ENCODE measurements at places on chromosomes 4 and X.

GRCh38 chr4:144174401-144175067, 34.0 kb upstream of the GYPA start:
- DNase-seq = no peak

DNA sequence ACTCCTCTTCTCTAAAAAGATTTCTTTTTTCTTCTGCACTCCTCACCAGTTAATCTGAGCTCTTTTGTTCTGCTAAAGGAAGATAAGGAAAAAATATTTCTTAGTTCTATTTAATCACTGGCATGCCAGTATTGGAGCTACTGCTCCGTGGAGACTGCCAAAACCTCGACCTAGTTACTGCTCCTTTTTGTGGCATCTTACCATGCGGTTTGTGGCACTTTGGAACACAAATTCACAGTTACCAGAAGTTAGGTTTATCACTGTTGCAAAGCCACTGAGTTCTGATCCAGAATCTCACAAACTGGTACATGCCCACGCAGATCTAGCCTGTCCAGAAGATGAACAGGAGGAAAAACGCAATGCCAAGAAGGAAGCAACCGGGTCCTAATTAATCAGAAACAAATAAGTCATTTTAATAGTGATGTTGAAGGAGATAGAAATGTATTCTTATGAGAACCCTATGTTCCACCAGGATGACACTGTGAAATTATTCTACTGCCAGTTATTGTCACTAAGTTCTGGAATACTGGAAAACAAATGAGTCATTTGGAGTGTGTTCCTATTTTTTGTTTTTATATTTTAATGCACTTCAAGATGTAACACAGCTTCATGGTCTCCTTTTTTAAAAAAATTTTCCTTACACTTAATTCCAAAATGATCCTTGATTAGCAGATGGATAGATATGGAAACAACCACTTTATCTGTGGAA, 106.7 kb upstream of the GK2 start:
- no peak for DNase-seq

DNA sequence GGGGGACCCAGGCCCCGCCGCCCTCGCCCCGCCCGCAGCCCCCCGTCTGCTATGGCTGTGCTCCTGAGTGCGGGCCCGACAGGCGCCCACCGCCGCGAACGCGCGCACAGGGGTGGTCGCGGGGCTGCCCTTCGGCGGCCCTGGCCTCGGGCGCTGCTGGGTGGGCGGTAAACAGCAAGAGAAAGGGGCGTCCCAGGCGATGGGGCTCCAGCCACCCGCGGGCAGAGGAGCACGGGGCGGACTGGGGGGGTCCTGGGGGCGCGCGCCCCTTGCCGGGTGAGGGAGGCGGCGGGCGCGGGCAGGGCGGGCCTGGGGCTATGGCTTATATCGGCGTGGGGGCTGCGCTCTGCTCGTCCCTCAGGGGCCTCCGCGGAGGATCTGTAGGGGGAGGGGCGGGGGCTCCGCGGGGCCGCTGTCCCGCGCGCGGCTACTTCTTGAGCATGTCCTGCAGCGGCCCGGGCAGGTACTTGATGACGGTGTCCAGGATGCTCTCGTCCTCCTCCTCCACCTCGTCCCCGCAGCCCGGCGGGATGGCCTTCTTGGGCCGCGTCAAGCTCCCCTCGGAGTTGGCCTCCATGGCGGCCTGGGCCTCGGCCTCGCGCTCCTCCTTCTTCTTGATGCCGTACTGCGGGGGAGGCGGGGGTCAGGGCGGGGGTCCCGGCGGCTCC, 39.7 kb downstream of the CPLX1 start:
- no peak for DNase-seq

DNA sequence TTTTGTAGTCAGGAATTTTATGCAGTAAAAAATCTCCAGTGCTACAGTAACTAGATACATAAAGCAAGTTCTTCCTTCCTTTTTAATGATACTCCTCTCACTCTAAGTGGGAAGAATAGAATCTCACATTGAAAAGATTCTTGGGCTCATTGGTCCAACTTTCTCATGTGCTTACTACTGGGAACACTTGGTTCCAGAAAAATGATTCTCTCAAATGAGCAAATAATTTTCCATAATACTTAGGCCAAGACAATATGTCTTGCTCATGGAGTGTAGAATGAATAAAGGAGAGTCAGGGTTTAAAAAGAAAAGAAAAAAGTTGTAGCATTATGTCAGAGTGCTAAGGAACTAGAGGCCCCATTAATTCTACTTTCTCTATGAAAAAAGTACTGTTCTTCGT, 197.8 kb downstream of the RASL11B start:
- no peak for DNase-seq

- no peak for DNase-seq
Observed at GRCh38 chrX:66004928-66005829, 34.7 kb downstream of the VSIG4 start.

DNA sequence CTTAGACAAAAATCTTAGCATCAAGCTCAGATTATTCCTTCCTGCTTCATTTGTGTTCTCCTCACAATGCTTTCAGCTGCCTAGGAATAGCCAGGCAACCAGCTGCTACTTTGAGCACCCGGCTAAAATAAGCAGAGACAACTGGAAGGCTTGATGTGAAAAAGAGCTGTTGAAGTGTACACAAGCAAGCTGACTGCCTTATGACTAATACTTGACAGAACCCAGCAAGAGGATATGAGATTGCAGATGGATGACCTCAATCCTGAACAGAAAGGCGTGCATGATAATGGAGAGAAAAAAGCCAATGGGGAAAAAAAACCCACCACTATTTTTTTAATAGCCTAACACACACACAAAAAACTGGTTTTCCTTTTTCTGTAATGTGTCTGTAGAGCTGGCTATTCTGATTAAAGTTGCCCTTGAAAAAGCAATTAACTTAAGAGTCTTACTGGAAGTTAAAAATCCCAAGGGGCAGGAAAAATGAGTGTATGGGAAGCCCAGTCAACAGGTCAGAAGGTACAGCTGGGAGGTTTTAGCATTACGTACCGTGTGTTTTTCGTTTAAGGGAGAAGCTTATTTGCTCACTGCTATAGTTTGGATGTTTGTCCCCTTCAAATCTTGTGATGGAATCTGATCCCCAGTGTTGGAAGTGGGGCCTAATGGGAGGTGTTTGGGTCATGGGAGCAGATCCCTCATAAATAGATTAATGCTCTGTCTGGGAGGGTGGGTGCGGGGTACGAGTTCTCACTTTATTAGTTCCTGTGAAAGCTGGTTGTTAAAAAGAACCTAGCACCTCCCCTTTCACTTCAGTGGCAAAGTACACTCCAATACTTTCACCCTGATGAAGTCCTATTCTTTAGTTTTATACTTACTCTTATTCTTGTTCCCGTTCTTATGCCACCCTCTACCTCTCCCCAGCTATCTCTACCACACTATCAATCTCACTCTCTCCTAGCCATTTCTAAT, 37.1 kb upstream of the HERC6 start:
- no peak for DNase-seq

DNA sequence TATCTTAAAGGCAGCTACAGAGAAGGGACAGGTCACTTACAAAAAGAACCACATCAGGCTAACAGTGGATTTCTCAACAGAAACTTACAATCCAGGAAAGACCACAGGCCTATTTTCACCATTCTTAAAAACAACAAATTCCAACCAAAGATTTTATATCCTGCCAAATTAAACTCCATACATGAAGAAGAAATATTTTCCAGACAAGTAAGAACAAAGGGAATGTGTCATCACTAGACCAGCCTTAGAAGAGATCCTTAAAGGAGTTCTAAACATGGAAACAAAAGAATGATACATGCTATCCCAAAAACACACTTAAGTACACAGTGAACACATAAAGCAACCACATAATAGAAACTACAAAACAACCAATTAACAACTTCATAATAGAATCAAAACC, 105.6 kb downstream of the ANXA10 start:
- no peak for DNase-seq

DNA sequence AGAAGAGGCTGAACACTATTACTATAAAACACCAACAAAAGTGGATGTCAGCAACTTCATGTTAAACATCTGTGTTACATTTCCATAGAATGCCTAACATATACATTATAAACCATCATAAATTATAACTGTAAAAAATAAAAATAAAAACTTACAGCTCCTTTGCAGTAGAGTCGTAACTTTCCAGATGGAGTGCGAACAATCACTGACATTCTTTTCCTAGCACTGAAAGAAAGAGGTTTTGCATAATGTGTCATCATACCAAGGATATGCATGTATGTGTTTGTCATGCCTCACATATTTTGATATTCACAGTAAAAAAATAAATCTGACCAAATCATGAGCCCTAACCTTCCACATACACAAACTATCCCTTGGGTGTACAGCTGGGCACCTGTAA, 113.1 kb downstream of the ATP8A1 start:
- no peak for DNase-seq

- no peak for DNase-seq
Observed at GRCh38 chrX:45806410-45807121, 605.9 kb upstream of the DIPK2B start.

DNA sequence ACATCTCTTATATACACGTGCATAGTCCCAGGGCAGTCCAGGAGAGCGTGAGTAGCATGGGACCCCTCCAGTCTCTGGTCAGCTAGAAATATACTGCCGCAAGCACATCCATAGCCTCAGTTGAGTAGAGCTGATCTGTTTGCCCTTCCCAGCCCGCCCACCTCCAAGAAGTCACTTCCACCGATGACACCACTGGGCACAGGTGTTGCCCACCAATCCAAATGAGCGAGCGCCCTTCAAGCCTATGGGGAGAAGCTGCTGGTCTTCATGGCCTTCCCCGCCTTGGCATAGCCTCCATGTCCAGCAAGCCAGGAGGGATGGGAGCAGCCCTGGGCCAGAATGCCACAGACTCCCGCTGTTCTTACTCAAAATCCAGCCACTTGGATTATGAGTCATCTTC, 10.2 kb downstream of the DUSP9 start:
- DNase-seq = no peak

DNA sequence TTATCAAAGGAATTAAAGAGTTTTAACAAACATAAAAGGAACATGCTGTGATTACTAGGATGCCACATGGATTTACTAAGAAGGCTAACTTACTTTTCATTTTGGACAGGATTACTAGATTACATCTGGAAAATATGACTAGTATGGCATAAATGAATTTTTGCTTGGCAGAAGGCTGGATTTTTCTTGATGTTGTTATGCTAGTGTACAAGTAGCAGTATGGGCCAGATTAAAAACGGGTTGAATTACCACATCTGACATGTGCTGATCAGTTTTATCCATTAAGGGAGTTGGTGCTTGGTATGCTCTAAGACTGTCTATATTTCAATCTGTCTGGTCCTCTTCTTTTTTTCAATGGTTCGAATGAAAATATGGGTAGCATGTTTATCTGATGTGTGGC, 70.5 kb downstream of the JADE1 start:
- DNase-seq = no peak

- no peak for DNase-seq
Observed at GRCh38 chr4:52010986-52011385, 9.2 kb downstream of the LRRC66 start.

DNA sequence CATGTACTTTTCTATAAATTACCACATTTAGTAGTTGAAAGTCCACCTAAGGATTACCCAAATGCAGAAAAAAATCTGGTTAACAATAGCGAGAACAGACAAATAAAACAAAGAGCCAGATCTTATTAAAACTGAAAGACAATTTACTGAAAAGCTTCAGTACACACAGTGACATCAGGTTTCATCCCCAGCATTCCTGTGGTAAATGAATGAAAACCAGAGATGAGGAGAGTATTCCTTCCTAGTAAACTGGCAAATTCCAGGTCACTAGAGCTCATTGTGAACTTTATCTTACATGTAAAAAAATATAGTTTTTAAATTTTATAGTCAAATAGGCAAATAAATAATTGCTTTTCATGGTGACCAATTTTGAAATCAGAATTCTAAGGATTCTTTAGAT, 1290.5 kb downstream of the ADGRL3 start:
- no peak for DNase-seq

DNA sequence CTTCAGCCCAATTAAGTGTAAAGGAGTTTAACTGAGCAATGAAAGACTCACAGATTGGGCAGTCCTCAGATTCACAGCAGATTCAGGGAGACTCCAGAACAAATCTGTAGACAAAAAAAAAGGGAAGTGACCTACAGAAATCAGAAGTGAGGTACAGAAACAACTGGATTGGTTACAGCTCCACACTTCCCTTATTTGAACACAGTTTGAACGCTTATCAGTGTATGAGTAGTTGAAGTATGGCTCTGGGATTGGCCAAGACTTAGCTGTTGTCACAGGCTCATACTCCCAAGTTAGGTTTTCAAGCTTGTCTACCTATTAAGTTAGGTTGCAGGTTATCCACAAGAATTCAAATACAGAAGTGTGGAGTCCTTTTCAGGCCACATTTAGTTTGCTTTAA, 112.4 kb upstream of the ELOVL6 start:
- no peak for DNase-seq

GRCh38 chr4:3530663-3531254, 1.5 kb downstream of the LRPAP1 start:
- DNase-seq = no peak

DNA sequence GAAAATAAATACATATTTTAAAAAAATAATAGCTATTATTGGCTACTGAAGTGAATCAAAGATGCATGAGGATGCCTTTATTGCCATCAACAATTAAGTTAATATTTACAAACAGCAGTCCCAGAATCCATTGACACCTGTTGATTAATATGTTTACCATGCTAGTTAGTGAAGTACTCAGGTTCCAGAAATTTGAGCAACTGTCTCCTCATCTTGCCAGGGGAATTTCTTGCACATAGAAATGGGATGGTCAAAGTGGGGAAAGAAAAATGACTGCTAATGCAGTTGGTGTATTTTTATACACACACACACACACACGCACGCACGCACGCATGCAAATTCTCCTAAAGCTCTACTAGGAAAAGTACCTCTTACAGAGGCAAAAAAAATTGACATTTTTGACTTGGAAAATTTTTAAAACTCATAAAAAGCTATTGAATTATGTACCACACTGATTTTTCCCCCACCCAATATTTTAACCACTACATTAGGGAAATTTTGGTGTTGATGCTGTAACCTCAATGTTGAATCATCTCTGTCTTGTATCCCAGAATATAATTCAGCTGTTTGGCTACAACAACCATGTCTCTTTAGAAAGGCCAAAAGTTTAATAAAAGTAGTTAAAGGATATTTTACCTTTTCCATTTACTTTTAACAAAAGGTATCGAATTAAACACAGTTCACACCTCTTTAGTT, 105.3 kb upstream of the TMEM150C start:
- no peak for DNase-seq

GRCh38 chrX:22748093-22748999, 251.4 kb upstream of the DDX53 start:
- peak; percentile 24 for DNase-seq

GRCh38 chr4:177769155-177769554, 326.9 kb upstream of the AGA start:
- DNase-seq = no peak

- no peak for DNase-seq
Observed at GRCh38 chrX:154446430-154446829, 2.5 kb downstream of the FAM50A start.

DNA sequence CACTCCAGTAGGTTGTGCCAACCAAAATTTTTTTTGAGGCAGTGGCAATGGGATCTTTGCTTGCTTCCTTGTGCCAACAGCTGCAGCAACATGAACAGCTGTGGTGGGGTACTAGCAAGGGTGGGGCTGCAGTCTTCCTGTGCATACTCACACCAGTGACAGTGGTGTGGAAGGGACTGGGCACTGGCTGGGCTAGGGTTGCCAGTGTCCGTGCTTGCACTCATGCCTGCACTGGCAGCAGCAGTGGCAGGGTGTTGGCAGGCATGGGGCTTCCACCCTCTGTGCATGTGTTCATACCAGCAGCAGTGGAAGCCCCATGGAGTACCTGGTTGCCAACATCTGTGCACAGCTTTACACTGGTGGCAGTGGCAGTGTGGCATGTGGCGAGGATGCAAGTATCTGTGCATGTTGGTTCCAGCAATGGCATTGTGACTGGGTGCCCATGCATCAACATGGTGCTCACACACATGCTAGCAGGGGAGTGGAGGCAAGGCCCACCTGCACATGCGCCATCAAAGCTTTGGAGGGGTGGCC, 1312.6 kb downstream of the PCDH18 start:
- no peak for DNase-seq

All from nucleus accumbens (tissue), 56 donors.